ENCODE measurements at places on chromosomes 12 and 14.

GRCh38 chr14:68520637-68521556 lies 272.0 kb downstream of the ZFP36L1 start:
- no peak for DNase-seq

DNA sequence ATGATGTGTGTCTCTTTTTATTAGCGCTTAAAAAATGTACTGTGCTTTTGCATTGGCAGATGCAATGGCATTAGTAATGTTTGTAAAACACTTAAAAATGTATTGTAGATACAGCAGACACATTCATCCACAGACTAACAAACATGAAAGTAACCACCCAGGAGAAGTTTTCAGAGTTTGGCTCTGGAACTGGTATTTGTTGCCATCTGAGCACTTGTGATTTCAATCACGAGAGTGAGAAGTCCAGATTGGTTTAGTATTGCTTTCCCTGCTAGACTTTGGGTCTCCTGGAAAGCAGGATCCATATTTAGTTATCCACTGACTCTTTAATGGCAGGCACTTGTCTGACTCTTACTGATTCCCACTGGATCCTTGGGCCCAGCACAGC lies 13.2 kb downstream of the RASSF8 start:
- peak; percentile 51 for DNase-seq

DNA sequence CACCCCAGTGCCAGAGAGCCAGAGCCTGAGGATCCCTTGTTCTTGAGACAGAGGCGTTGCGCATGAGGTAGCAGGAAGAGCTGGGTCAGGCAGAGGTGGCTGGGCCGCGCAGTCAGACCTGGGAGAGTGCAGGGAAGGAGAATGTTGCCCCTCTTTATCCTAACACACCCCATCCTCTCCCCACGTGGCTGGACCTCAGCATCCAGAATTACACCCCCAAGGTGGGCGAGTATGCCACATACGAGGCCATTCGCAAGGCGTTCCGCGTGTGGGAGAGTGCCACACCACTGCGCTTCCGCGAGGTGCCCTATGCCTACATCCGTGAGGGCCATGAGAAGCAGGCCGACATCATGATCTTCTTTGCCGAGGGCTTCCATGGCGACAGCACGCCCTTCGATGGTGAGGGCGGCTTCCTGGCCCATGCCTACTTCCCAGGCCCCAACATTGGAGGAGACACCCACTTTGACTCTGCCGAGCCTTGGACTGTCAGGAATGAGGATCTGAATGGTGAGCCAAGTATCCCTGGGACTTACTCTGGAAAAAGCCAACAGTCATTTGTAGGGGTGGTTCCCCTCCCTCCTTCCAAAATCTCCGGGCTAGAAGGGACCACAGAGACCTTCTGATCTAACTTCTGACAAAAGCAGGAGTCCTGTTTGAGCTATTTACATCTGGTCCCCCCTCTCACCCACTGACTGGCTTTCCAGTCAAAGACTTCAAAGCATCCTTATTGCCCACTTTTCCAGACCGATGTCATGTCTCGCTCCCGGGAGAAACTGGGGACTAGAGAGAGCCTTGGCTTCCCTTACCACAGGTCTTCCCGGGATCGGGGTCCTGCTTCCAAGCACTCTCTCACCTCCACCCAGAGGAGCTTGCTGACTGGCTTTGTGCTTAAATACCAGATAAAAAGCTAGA lies 6.1 kb downstream of the MMP14 start:
- DNase-seq, result no peak

- DNase-seq, result peak; percentile 77
Measured at GRCh38 chr14:58946431-58946830, 242.0 kb upstream of the DAAM1 start.

DNA sequence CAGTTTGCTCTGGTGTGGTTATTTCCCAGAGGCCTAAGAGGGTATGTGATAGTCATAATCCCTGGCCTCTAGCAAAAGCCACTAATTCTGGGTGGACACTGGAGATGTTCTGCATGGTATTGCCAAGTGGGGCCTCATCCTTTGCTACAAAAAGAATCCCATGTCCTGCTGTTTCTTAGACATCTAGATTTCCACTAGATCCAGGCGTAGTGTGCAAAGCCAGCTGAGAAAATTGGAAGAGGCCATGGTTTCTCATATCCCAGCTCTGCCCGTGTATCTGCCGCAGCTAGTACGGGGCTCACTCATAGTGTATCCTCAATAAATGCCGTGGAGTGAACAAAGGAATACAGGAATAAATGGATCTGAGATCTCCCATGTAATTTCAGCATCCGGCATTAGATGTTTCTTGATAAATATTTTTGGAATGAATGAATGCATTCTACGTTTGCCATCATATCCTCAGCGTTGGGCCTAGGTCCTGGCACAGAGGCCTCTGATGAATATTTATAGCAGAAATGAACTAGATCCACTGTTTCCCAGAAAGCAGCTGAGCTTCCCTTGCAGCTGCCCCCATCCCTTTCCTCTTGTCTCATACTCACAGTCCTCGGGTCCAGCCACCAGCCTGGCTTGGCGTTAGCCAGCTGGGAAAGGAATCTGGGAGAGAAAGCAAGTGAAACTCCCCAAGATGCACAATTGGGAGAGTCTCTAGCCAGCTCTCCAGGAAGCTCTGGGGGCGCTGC lies 76.3 kb upstream of the NOS1 start:
- peak; percentile 10 for DNase-seq

GRCh38 chr14:41663473-41663850 lies 56.8 kb downstream of the LRFN5 start:
- peak; percentile 17 for DNase-seq

DNA sequence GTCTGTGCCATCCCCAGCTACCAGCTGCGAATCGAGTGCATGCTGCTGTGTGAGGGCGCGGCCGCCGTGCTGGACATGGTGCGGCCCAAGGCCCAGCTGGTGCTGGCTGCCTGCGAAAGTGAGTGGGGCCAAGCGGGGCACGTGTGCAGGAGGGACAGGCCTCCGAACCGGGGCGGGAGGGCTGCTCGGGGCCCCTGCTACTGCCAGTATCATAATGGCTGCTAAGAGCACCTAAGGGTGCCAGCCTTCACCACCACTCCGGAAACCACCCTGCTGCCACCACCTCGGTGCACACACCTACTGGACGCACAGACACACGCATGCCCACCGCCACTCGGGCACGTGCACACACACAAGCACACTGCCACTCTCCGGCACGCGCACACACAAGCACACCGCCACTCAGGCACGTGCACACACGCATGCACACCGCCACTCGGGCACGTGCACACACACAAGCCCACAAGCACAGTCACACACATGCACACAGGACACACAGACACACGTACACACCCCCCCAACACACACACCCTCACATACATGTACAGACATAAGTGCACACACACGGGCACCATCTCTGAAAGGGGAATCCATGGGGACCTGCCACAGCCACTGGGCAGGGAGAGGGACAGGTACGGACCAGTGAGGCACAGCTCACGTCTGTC lies 13.8 kb upstream of the ADSS1 start:
- no peak for DNase-seq

GRCh38 chr14:64045091-64045490 lies 192.3 kb downstream of the SYNE2 start:
- no peak for DNase-seq

DNA sequence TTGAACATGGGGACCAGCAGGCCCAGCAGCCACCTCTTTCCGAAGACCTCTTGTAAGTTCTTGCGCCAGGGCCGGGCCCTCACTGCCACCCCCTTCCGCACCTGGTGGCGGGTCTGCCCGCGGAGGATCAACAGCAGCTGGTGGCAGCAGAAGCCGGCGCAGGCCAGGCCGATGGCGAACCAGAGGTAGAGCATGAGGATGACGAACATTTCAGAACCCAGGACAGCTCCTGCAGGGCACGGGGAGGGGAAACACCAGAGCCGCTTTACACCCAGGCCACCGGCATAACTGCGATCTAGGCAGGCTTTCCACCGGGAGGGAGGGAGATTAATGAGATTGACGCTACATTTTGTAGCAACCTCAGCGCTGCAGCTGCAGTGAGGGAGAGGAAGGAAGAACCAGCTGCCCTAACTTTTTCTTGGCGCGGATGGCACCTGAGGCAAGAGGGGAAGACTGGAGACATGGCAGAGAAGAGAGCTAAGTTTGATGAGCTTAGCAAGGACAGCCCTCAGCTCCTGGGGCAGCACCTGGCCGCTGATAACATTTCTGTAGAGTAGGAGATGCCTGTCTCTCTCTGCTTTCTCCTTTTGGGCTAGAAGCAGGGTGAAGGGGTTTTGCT lies 7.8 kb downstream of the ZDHHC22 start:
- peak; percentile 80 for DNase-seq

DNA sequence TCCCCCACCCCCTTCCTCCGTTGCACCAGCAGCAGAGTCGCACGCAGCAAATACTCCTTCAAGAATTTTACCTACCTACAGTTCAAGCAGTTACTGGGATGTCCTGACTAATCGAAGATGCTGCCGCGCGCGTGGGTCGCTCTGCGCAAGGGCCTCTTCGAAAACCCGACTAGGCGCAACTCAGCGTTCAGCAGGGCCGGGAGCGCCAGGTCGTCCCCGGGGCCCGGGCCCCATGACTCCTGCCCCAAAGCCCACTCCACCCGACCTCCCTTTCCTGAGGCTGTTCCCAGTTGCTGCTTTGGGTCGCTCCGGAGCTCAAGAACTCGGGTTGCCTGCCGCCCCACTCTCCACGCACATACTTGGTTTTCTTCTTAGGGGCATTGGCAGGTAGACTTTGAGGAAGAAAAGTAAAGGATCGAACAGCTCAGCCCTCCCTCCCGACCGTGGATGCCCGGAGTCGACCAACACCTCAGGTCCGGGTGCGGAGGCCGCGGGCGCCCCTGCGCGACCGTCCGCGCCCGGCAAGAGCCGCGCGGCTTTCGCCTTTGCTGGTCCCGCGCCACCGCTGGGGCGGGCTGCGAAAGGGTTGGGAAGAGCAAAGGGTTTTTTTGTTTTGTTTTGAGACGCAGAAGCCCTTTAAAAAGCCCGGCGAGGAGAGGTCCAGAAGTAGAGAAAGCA lies 1.9 kb downstream of the BMP4 start:
- peak; percentile 58 for DNase-seq

GRCh38 chr14:20986811-20987210 lies 3.0 kb upstream of the METTL17 start:
- DNase-seq, result no peak

GRCh38 chr12:112557951-112558630 lies 139.3 kb downstream of the PTPN11 start:
- no peak for DNase-seq

DNA sequence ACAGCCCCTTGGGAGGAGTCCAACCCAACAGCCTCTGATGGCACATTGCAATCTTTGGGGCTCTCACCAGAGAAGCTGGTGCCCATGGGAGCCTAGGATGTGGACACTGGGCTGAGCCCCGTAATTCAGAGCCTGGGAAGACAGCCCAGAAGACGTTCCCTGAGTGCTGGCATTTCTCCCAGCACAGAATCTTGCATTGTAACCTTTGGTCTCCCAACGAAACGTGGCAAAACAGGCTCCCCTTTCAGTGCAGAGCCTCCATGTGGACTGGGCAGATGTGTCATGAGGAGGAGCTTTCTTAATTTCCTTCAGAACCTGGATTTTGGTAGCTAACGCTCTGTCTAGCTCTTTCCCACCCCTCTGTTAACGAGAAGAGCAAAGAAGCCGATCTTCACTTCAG lies 26.3 kb downstream of the BATF start:
- no peak for DNase-seq

GRCh38 chr12:15933751-15934150 lies 22.6 kb downstream of the DERA start:
- no peak for DNase-seq

- no peak for DNase-seq
Measured at GRCh38 chr14:54735424-54735823, 167.2 kb downstream of the GCH1 start.

- DNase-seq, result no peak
Measured at GRCh38 chr14:26729851-26730250, 132.0 kb upstream of the NOVA1 start.

DNA sequence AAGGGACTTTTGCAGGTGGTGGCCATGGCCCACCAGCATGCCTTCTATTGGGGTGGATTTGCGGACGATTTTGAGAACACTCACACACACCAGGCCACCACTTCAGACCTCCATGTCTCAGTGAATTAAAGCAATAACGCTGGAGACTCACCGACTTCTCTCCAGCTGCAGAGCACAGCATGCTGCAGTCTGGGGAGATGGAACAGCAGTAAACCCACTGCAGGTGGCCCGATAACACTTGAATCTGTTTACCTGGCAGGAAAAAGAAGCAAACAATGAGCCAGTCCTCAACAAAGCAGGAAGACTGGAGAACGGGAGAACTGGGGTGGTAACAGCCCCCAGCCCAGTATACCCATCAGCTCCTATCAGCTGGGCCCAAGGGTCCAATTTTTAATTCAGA lies 21.6 kb downstream of the RFC5 start:
- DNase-seq, result no peak

GRCh38 chr14:102729268-102729667 lies 48.0 kb upstream of the TRAF3 start:
- no peak for DNase-seq

- no peak for DNase-seq
Measured at GRCh38 chr14:22210026-22210425, 379.0 kb downstream of the DAD1 start.

DNA sequence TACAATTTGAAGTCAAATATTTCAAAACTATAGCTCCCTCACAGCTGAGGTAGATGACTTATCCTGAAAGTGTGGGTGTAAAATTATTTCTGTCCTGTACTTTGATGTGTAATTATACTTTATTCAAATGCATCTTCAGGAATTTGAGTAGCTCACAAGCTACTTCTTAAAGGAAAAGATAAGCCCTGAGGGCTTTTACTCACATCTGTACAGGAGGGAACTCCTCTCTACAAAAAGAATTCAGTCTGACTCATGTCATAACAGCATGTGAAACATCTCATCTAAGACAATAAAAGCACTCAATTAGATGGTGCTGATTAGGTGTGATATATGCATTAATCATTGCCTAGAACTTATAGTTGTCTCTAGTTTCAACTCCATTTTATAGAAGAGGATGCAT lies 452.0 kb downstream of the PRKD1 start:
- no peak for DNase-seq

- peak; percentile 84 for DNase-seq
Measured at GRCh38 chr12:117212563-117213190, 22.4 kb upstream of the FBXO21 start.
